ENCODE measurements at places on chromosomes 1 and 21.
A peak's percentile ranks its signal among the peaks of the same experiment; 100 is the strongest.

GRCh38 chr1:187338762-187339412 lies 510.1 kb downstream of the PLA2G4A start:
- DNase-seq: no peak

DNA sequence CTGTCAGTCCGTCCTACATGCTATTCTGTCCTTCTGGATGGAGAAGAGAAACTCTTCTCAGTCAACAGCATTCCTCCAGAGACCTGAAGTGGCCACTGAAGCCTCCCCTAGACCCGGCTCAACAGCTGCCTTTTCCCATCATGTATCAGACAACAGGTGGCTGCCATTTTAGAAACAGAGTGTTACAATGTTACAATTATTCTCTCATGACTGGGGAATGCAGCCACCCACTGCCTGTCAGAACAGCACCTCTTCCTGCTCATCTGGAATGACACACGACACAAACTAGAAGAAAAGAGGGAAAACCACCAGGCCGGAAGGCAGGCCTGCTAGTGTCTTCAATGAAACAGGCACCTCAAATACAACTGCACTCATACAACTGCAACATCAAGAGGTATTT lies 105.3 kb downstream of the PGBD5 start:
- DNase-seq: no peak

GRCh38 chr1:38436006-38436405 lies 389.4 kb upstream of the POU3F1 start:
- DNase-seq: no peak

GRCh38 chr1:179142889-179143299 lies 61.0 kb downstream of the TOR3A start:
- DNase-seq: peak; percentile 99

DNA sequence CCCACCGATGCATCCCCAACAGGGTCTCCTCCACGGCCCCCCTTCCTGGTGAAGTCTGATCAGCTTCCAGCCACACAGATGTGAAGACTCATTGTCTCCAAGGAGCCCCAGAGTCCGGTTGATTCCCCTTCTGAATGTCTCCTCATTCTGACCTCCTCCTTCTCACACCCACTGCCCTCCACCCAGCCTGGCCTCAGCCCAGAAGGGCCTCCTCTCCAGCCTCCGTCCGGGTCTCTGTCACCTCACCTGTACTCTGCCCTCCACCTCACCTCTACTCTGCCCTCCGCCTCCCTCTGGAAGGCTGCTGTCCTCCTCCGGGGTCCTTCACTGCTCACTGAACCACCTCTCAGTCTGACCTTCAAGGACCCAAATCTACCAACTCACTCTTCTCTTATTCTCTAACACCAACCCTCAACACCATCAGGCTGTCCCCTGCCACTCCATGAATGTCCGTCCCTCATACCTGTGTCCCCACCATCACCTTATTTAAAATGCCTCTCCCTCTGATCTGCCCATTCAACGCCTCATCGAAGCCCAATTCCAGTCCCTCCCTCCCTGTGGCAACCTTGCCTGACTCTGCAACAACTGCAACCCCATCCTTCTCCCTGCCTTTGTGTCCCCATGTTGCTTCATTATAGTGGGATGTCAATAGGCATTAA lies 201.2 kb downstream of the TOMM20 start:
- no peak for DNase-seq

DNA sequence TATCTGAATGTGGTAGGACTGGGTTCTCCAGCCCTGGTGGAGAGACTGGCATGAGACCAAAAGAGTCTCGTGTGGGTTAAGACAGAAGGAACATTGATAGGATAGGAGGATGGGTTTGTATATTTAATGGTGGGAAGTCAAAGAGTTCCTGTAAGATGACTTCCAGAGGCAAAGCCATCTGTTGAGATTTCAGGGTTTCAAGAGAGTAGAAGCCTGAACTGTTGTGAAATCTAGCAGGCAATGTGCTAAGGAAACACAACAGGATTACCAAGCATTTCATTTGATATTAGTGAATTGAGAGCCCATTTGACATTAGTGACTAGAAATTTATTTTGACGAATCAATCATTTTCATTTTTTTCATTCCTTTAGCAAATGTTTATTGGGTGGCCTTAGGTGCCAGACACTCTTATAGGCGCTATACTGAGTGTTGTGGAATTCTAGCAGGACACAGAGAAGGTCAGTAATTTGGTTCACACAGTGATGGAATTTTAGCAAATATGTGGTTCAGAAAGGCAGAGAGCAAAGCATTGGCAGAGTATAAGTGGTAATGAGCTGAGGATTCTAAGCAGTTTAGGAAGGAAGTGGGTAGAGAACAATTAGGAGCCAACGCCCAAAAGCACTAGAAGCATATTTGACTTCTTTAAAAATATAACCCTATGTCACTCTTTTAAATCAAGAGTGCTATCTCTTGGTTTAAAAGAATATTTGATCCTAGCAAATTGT lies 149.3 kb downstream of the AK5 start:
- DNase-seq: no peak

GRCh38 chr1:54278941-54279422 lies 79.0 kb downstream of the MRPL37 start:
- no peak for DNase-seq

DNA sequence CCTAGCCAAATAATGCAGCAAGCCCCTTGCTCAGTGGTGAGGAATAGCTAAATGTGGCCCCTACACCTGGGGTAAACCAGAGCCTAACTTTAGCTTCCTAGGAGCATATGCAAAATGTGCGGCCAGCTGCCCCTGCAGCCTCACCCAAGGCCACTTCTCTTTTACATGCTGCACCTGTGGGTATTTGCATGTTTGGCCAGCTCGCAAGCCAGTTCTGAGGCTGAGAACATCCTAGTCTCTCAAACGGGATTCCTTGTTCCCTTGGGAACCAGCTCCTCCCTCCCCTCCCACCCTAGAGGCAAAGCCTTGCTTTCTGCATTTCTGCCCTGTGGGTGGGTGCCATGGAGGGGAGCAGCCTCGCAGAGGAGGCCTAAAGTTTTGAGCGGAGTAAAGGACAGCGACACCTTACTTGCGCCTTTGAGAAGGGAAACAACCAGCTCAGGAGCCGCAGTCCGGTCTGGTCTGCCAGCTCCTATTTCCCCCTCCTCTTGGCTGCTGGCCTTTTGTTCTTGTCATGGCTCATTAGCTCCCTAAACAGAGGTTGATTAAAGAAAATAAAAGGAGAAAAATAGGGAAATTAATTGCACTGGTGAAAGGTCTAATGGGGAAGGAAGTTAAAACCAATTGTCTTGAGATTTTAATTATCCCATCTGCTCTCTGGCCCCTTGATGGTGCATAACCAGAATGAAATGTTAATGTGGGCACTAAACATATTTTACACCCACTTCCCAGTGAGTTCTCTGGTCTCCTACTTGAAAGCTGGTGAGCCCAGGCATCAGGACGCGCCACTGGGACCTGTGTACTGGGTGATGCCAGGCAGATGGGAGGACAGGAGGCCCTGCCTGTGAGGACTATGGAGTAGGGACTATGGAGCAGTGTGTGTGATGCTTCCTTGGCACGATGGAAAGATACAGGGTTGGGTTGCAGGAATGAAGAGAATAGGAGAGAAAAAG lies 68.7 kb downstream of the TEX35 start:
- DNase-seq: no peak

- DNase-seq: no peak
These were observed 413.7 kb downstream of the PTPRU start for GRCh38 chr1:29650041-29650400.

DNA sequence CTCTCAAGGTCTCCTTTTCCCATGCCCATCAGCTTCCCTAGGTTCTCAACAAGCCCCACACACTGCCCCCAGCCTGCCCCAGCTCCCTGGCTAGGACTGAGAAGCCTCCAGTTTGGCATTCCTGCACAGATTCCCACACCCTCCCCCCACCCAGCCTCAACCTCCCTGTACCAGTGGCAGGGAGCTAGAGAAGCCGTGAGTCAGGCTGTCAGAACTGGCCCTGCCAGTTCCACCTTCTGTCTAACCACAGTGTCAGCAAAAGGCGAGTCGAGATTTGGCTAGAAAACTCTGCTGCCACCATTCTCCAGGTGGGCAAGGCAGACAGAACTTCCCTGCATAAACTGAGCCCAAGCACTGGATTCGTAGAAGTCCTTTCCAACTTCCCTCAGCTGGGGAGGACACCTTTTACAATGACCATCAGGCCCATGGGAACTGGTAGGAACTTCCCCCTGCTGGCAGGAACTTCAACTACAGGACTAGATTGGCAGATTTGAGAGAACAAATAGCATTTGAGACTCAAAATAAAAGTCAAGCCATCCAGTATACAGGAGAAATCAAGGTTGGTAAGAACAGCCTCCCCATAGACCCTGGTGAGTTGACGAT lies 31.0 kb downstream of the TNNT2 start:
- peak; percentile 69 for DNase-seq

- DNase-seq: no peak
These were observed 7.3 kb downstream of the TNNI1 start for GRCh38 chr1:201414051-201414738.

DNA sequence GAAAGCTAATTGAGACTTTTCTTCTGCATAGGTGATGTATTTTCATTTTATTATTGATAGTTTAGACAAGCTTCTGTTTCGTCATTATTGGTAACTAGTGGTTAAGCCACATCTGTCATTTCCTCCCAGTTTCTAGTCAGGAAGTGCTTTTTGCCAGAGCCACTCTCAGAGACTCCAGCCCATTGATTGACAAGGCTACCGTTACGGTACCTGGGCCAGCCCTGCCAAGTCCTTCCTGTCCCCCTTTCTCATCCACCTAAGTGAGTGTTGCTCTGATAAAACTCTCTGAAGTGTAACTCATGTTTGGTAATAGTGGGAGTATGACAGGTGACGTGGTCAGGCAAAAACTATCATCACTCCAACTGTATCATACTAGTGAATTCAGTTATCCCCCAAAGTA lies 29.6 kb upstream of the AGL start:
- no peak for DNase-seq

- DNase-seq: no peak
These were observed 6.1 kb upstream of the NPHP4 start for GRCh38 chr1:5998051-5998905.

DNA sequence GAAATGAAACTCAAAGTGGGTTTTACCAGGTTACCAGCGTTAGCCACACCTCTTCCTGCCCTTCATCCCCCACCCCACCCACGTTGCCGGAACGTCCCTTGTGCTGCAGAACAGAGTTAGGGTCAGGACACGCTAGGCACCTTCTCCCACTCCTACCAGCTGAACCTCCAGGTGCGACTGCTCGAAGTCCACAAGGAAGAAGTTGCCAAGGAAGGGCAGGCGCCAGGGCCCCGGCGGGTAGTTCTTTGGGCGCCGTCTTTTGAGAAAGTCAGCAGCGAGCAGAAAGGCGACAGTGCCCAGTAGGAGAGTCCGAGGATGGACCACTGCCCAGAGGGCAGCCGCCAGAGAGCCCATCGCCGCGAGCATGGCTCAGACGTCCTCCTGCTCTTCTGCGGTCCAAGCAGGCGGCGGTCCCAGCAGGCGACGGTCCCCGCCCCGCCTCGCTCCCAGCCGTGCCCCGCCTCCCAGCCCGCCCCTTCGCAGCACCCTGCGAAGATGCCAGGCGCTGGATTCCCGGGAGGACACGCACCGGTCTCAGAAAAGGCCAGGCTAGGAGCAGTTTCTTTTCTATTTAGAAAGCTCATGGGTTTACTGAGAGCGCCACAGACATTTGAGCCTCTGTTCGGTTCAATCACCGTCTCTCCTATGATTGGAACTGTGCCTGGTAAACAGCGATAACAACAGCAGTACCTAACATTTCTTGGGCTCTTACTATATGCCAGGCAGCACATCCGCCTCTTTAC lies at the start of gene CYP2J2:
TSS of gene CYP2J2 (minus strand) at position 393 of the 743 bp plus-strand sequence. CDS start at position 366, 27 bp downstream.
- DNase-seq: peak; percentile 46

- no peak for DNase-seq
These were observed 40.5 kb downstream of the COL6A1 start for GRCh38 chr21:46021978-46022544.

GRCh38 chr1:200279810-200280411 lies 129.9 kb downstream of the ZNF281 start:
- peak; percentile 77 for DNase-seq

DNA sequence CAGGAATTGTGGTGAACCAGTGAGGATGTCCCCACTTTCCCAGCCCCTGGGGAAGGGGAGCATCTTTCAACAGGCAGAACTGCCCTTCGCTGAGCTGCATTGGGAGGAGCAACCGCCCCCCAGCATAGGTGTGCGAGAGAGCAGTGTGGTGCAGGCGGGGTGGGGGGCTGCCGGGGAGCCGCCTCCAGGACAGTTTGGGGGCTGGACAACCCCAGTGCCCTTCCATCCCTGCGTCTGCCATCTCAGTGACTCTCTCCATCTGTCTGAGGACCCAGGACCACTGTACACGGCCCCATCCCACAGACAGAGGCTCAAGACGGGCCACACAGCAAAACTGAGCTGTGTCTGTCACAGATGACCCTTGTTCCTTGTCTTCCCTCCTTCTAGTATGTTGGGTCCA lies 14.2 kb downstream of the PODN start:
- no peak for DNase-seq

DNA sequence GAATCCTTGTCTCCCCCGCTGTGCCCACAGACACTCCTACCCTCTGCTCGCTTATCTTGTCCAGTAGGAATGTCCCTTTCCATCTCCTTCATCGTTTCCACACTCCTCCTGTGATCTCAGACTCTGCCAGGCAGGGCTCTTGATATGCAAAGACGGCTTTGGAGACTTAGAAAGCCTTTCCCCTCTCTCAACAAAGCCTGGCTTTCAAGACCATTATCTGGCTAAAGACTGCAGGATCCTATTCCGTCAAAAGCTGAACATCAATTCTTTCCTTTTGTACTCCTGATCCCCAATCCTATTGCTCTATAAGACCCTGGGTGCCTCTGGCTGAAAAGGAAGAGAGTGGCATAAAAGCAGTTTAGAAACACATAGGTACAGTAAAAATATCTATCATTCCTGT lies 63.9 kb downstream of the SDC3 start:
- DNase-seq: no peak

- DNase-seq: no peak
These were observed 622.3 kb upstream of the PLXNA2 start for GRCh38 chr1:208866386-208866955.

Data from ACHN (cell line).